Large intestine (tissue), 12 donors: ENCODE measurements at places on chromosomes 7 and 10. TPM values are rescaled to one million over a fixed set of nuclear protein-coding genes. Genes with fewer than 3 reads are reported as not detected.

Gene CXCL12
- 46.6 TPM for polyA plus RNA-seq

Gene EBLN1
- polyA plus RNA-seq, result not detected

Gene ABHD11
- polyA plus RNA-seq, result 46.1 TPM

DNA sequence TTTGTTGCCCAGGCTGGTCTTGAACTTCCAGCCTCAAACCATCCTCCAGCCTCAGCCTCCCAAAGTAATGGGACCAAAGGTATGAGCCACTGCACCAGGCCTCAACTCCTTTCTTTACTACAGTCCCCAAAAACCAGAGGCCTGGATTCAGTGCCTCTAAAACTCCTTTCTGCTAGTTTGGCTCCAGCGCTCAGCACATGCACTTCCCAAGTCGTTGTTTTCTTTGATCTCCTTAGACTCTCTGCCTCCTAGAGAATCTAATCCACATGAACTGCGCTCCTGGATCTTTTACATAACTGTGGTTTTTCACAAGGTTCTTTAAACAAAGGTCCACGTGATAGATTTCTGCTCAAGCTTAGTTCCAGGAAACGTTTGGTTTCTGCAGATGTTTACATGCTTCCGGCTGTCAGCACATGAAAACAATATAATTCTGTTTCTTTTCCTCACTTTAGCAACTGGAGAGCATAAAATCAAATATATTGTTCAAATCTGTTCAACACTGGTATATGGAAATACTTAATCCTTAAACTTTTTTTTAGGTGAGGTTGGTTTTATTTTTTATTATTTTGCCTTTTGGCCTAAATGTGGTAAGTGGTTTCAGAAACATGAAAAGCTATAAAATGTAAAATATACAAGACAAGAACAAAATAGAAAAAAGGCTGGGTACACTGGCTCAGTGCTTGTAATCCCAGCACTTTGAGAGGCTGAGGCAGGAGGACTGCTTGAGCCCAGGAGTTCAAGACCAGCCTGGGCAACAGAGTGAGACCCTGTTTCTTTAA, 270.5 kb upstream of the MKLN1 start:
- H3K4me1 ChIP-seq, result peaks cover 3% of the 10 kb centered on the region
- H3K36me3 ChIP-seq, result no peaks in the 10 kb centered on the region
- DNase-seq, result peak; percentile 44
- no peaks in the 10 kb centered on the region for H3K27me3 ChIP-seq

GRCh38 chr7:1940863-1941262, 270.8 kb downstream of the ELFN1 start:
- no peak overlapping the region for H3K4me3 ChIP-seq
- no peaks in the 10 kb centered on the region for H3K27me3 ChIP-seq
- H3K4me1 ChIP-seq, result no peaks in the 10 kb centered on the region
- peaks cover 3% of the 10 kb centered on the region for H3K36me3 ChIP-seq

DNA sequence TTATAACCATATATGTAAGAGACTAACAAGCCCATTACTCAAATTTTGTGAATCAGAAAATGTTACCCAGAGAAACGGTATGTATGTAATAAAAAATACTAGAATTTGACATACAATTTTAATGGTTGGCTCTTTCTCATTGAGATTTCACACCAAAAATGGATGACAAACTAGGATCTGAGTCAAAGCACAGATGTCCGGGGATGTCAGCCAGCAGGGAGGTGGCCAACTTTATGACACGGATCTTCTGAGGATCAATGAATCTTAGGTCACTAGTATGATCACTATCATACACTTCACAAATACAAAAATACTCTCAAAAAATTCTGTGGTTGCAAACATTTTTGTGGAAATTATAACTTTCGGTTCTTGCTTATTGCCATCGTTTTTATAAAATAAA, 173.5 kb upstream of the NFE2L3 start:
- H3K4me3 ChIP-seq, result no peak overlapping the region
- no peak for DNase-seq
- H3K4me1 ChIP-seq, result no peaks in the 10 kb centered on the region
- no peak overlapping the region for H3K27ac ChIP-seq

GRCh38 chr10:114577133-114577532, 80.9 kb downstream of the ABLIM1 start:
- H3K27me3 ChIP-seq, result no peaks in the 10 kb centered on the region
- H3K27ac ChIP-seq, result no peak overlapping the region
- no peak overlapping the region for H3K4me3 ChIP-seq
- DNase-seq, result no peak
- H3K36me3 ChIP-seq, result no peaks in the 10 kb centered on the region

DNA sequence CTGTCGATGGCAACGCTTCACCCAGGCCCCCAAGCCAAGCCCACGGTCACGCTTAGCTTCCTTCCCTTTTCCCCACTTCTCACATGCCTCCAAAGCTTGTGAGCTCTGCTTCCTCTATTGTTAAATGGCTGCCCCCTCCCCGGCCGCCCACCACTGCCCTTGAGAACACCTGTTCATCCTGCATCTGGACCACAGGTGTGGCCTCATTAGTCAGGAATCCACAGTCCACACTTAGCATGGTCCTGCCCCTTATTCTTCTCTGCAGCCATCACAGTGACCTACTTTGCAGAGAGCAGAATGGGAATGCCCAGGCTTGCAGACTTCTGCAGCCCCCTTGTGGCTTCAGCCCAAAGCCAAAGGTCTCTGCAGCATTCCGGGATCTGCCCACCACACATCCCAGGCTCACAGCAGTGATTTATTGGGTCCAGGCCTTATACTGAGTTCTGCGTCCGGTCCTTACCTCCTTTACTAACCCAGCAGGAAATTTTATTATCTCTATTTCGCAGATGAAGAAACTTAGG, 66.9 kb downstream of the PTPRE start:
- no peak overlapping the region for H3K27ac ChIP-seq
- no peaks in the 10 kb centered on the region for H3K4me1 ChIP-seq
- H3K36me3 ChIP-seq, result no peaks in the 10 kb centered on the region
- no peaks in the 10 kb centered on the region for H3K27me3 ChIP-seq

- no peaks in the 10 kb centered on the region for H3K27me3 ChIP-seq
- H3K27ac ChIP-seq, result no peak overlapping the region
- H3K36me3 ChIP-seq, result no peaks in the 10 kb centered on the region
- DNase-seq, result no peak
- H3K4me3 ChIP-seq, result no peak overlapping the region
- H3K4me1 ChIP-seq, result no peaks in the 10 kb centered on the region
These were observed 122.2 kb upstream of the SP4 start for GRCh38 chr7:21305455-21306235.

GRCh38 chr7:74287303-74288033, 1.7 kb upstream of the CLIP2 start:
- H3K4me3 ChIP-seq, result no peak overlapping the region
- no peak overlapping the region for H3K27ac ChIP-seq
- H3K4me1 ChIP-seq, result peaks cover 53% of the 10 kb centered on the region
- no peaks in the 10 kb centered on the region for H3K36me3 ChIP-seq
- DNase-seq, result no peak

- H3K27ac ChIP-seq, result no peak overlapping the region
- H3K4me3 ChIP-seq, result no peak overlapping the region
- H3K27me3 ChIP-seq, result no peaks in the 10 kb centered on the region
- no peaks in the 10 kb centered on the region for H3K36me3 ChIP-seq
- no peak for DNase-seq
These were observed 9.7 kb upstream of the EDRF1 start for GRCh38 chr10:125709553-125710474.

DNA sequence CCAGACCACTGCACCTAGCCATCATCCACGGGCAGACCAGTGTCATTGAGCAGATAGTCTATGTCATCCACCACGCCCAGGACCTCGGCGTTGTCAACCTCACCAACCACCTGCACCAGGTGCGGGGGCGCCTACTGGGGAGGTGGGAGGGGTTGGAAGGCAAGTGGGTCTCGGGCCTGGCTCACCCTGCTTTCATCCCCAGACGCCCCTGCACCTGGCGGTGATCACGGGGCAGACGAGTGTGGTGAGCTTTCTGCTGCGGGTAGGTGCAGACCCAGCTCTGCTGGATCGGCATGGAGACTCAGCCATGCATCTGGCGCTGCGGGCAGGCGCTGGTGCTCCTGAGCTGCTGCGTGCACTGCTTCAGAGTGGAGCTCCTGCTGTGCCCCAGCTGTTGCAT, 4.6 kb downstream of the NFKB2 start:
- H3K36me3 ChIP-seq, result peaks cover 67% of the 10 kb centered on the region
- no peak overlapping the region for H3K4me3 ChIP-seq
- H3K27ac ChIP-seq, result no peak overlapping the region
- peaks cover 20% of the 10 kb centered on the region for H3K4me1 ChIP-seq
- H3K27me3 ChIP-seq, result no peaks in the 10 kb centered on the region

GRCh38 chr10:77007834-77008233, 629.8 kb downstream of the KCNMA1 start:
- no peaks in the 10 kb centered on the region for H3K4me1 ChIP-seq
- no peak overlapping the region for H3K4me3 ChIP-seq
- H3K27ac ChIP-seq, result no peak overlapping the region
- H3K36me3 ChIP-seq, result no peaks in the 10 kb centered on the region
- no peak for DNase-seq

DNA sequence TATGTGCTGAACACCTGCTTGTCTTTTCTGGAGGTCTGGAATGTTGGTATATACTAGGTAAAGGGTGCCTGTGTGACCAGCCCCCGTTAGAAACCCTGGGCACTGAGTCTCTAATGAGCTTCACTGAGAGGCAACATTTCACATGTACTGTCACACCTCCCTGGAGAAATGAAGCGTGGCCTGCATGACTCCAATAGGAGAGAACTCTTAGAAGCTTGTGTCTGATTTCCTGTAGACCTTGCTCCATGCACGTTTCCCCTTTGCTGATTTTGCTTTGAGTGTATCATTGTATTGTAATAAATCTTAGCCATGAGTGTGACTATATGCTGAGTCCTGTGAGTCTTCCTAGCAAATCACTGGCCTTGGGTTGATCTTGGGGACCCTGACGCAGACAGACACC, 82.8 kb downstream of the PPP1R3C start:
- no peaks in the 10 kb centered on the region for H3K36me3 ChIP-seq
- no peaks in the 10 kb centered on the region for H3K27me3 ChIP-seq
- no peak for DNase-seq
- H3K4me1 ChIP-seq, result peaks cover 13% of the 10 kb centered on the region
